ENCODE measurements at places on chromosomes 4 and X. TPM values are rescaled to one million over a fixed set of nuclear protein-coding genes. Genes with fewer than 3 reads are reported as not detected.
A peak's percentile ranks its signal among the peaks of the same experiment; 100 is the strongest.

KCNIP4 gene
- not detected for polyA plus RNA-seq

CENPVL2 gene
- not detected for polyA plus RNA-seq

NDUFA1 gene
- polyA plus RNA-seq = 160 TPM

DNA sequence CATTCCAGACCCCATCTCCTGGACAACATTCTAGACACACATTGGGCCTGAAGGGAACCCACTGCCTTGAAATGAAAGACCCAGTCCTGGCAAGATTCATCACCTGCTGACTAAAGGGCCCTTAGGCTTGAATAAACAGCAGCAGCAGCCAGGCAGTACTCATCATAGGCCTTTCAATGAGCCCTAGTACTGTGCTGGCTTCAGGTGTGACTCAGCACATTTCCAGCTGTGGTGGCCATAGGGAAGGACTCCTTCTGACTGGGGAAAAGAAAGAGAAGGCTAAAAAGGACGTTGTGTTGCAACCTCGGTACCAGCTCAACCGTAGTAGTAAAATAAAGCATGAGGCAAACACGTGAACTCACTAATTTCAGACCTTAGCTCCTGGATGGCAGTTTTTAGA is 344.0 kb downstream of the ACTRT1 start:
- DNase-seq = no peak

- no peak for DNase-seq
These were observed 16.0 kb upstream of the SH3TC1 start for GRCh38 chr4:8182858-8183725.

GRCh38 chr4:168646001-168646768 is 149.3 kb downstream of the PALLD start:
- DNase-seq = no peak

- no peak for DNase-seq
These were observed 183.3 kb downstream of the ZIC3 start for GRCh38 chrX:137749246-137749645.

DNA sequence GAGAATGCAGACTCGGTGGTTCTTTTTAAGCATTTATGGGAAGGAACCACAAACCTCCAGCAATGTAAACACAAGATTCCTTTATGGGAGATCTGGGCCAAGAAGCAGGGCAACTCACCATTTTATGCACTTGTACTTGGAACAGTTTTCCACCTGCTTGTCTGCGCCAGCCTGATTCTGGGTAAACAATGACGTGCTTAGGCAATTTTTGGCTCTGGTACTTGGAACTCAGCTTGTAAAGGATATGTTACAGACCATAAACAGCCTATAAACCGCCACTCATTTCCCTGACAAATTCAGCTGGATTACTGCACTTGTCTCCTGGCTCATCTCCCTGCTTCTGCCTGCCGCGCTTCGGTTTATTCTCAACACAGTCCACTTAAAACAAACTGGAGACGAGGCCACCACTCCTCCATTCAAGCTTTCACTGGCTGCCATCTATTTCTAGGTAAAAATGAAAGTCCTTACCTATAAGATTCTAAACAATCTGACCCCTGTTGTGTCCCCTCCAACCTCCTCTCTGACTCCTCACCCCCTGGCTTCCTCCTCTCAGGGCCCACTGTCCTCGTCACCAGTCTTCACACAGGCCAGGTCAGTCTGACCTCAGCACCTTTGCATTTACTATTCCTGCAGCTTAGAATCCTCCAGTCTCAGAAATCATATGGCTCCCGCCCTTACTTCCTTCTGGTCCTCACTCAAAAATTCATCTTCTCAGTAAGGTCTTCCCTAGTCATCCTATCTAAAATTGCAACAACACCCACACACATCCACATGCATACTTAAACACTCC is 205.9 kb upstream of the GALNT7 start:
- DNase-seq = peak; percentile 89

GRCh38 chr4:30952526-30953219 is 232.5 kb downstream of the PCDH7 start:
- DNase-seq = no peak

- DNase-seq = no peak
These were observed 61.0 kb downstream of the SEPSECS start for GRCh38 chr4:25098964-25099891.

GRCh38 chr4:151021637-151022334 is 6.7 kb upstream of the LRBA start:
- DNase-seq = no peak

All from AG04450 (cell line).